NCI-H69 (cell line): ENCODE measurements at places on chromosomes 4 and X.
A peak's percentile ranks its signal among the peaks of the same experiment; 100 is the strongest.

GRCh38 chr4:182174979-182175378 lies 68.2 kb upstream of the TENM3 start:
- DNase-seq, result peak; percentile 52

DNA sequence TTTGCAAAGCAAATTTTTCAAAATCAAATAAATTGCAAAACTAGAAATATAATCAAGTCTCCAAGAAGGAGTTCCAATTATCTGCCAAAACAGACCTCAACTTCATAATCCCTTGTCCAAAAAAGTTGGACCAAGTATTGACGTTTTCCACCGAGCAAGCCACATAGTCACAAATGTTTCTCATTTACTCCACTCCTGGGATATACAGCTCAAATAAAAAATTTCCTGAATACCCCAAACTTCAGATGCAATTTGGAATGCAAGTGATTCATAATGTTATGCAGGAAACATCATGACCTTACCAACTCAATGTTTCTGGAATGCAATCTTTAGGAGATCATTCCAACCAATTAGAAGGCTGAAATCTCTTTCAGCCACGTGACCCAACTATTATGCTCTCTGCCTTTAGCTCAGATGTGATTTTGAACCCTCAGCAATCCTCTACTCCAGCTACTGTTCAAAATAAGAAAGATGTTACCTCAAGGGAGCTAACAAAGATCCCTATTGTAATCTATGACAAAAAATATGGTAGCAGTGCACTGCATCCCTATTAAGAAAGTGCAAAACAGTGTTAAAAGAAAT lies 72.4 kb downstream of the PRDM5 start:
- no peak for DNase-seq

DNA sequence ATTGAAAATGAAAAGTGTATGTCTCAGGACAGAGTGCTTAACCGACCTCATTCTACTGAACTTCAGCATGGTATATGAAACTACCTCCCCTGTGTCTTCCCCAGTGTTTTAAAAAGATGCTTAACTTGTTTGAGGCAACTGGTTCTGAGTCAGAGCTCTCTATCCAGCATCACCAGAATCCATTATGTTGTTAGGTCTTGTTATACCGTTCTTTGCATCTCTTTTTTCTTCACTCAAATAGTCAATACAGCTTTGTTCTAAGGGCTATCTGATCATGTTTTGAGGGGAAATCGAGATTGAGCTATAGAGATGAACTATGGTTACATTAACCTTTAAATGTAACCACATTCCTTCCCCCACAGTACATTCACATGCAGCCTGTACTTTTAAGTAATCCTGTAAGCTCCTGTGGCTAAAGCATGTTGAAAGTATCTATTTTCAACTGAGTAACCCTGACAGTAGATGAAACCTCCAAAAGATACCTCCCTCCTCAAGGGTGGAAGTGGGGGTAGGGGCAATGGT lies 514.4 kb downstream of the RPA4 start:
- DNase-seq, result no peak

GRCh38 chr4:104615496-104615895 lies 120.8 kb upstream of the CXXC4 start:
- DNase-seq, result no peak

DNA sequence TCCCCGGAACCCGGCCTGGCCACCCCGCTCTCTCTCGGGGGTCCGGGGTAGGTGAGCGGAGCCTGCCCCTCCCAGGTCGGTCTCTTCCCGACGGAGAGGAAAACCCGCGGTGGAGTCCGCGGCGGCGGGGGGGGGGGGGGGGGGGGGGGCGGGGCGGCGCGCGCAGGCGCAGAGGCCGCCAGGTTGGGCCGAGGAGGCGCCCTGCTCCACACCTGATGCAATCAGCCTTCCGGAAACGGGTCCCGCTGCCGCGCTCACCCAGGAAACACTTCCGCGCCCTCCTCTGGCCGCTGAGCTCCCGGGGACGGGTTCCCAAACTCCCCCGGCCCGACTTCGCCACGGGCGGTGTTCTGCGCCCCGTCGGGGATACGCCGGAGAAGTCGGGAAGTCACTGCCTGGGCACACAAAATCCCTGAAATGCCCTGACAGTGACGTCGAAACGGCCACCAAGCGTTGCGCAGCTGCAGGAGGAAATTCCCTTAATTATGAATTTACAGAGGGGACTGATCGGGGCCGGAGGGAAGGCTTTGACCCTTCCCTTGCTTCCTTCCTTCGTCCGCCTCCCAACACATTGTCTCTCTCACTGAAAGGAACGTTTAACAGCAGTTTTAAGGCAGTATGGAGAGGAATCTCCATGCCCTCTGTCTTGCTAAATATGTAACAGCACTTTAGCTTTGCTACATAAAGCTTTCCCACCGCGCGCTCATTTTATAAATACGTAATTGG lies 2.1 kb upstream of the APBB2 start:
- DNase-seq, result peak; percentile 90

- no peak for DNase-seq
Observed at GRCh38 chr4:4851081-4851480, 8.4 kb upstream of the MSX1 start.

GRCh38 chr4:4216648-4217047 lies 10.1 kb downstream of the OTOP1 start:
- DNase-seq, result no peak

DNA sequence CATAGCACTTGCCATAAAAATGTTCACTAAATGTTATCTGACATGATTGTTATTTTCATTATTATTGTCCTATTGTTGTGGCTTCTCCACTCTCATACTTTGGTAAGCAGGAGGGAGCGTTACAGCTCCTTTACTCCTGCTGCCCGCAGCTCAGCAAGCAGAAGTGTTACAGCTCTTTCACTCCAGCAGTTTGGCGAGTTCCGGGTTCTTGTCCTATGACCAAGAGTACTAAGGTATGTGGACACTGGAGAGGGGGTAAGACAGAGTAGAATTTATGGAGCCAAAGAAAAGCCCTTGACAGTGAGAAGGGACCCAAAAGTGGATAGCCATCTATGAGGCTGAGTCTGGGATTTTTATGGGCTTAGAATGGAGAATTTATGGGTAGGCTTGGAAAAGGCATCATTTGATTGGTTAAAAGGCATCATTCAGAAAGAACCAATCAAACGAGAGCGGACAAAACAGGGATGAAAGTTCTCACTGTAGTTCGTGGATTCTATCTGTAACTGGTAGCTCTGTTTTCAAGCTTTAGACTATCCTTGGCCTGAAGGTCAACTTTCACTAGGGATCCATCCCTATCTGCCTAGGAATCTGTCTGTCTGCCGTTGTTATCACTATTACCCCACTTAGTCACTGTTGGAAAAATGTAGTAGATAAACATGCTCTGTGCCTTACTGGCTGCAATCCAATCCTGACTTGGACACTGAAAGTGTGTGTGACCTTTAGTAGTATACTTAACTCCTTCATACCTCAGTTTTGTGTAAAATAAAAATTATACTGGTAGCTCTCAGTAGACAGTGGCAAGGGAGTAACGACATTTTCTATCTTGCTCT lies 545.6 kb upstream of the LCORL start:
- no peak for DNase-seq

DNA sequence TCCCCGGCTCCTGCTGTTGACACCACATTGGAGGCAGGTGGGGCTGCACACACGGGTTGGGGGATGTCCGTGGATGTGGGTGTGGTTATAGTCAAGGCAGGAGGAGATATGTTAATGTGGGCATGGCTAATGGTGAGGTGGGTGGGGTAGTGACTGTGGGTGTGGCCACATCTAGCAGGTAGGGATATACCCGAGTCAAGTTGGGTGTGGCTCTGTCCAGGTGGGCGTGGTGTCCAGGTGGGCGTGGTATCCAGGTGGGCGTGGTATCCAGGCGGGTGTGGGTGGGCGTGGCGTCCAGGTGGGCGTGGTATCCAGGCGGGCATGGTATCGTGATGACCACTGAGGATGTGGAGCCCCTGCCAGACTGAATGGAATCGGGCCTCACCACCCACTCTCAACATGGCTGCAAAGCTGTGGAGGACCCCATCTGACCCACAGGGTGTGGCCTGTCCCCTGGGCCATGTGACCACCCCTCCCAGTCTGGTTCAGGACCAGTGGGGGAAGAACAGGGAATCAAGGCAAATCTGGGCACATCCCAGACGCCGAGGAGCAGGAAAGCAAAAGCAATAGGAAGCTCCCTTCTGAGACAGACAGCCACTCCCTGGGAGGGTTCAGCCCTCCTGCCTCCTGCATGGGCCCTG lies 21.0 kb downstream of the MAN2B2 start:
- peak; percentile 9 for DNase-seq

GRCh38 chr4:83757121-83757621 lies 221.3 kb downstream of the GPAT3 start:
- DNase-seq, result no peak

- no peak for DNase-seq
Observed at GRCh38 chr4:88573276-88573980, 18.9 kb upstream of the HERC3 start.

GRCh38 chr4:139266208-139266582 lies 13.8 kb downstream of the MGARP start:
- DNase-seq, result no peak

DNA sequence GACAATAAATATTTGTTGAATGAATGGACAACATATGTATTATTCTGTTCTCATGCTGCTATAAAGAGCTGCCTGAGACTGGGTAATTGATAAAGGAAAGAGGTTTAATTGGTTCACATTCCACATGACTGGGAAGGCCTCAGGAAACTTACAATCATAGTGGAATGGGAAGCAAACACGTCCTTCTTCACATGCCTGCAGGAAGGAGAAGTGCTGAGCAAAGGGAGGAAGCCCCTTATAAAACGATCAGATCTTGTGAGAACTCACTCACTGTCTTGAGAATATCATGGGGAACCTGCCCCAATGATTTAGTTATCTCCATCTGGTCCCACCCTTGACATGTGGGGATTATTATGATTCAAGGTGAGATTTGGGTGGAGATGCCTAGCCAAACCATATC lies 233.9 kb upstream of the AADAT start:
- no peak for DNase-seq

GRCh38 chrX:71998836-71999509 lies 88.3 kb downstream of the NHSL2 start:
- DNase-seq, result peak; percentile 40

- no peak for DNase-seq
Observed at GRCh38 chr4:75904076-75904475, 1.8 kb upstream of the PPEF2 start.

DNA sequence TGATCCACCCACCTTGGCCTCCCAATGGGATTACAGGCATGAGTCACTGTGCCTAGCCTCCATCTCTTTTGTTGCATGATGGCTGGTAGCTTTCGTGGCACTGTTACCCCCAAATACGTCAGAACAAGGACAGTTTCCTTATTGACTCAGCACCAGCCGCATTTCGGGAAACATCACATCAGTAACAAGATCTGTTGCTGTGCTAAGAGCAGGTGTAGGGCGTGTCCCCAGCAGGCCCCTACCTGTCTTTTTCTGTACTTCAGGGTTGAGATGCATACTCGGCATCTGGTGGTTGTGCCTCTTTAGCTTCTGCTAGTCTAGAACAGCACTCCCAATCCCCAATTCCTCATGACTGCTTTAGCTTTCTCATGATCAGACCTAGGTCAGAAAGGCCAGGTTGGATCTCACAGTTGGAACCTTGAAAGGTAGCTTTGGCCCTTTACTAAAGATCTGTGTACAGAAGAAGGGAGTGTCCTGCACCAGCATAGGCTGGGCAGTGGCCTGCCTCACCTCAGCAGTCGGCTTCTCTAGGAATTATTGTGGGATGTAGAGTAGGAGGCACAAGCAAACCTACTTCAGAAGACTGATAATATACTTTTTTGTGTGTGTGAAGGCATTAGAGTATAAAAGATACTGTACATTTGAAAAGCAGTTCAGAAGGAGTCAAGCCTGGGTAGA lies 36.8 kb downstream of the NSD2 start:
- DNase-seq, result no peak

DNA sequence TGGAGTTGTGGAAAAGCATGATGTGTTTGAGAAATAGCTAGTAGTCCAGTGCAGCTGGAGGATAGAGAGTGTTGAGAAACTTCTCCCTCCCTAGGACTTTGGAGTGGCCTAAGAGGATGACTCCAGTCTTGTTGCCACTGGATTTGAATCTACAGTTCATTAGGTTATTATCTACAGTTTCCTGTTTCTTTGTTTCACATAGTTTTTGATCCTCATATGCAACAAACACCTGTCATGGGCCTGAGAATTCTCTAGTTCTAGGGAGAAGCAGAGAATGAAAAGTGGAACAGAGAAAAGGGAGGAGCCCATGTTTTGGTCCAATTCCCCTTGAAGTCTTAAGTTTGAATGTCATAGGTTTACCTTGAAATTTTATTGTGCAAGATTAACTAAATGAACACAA lies 73.6 kb upstream of the TBC1D9 start:
- DNase-seq, result no peak

DNA sequence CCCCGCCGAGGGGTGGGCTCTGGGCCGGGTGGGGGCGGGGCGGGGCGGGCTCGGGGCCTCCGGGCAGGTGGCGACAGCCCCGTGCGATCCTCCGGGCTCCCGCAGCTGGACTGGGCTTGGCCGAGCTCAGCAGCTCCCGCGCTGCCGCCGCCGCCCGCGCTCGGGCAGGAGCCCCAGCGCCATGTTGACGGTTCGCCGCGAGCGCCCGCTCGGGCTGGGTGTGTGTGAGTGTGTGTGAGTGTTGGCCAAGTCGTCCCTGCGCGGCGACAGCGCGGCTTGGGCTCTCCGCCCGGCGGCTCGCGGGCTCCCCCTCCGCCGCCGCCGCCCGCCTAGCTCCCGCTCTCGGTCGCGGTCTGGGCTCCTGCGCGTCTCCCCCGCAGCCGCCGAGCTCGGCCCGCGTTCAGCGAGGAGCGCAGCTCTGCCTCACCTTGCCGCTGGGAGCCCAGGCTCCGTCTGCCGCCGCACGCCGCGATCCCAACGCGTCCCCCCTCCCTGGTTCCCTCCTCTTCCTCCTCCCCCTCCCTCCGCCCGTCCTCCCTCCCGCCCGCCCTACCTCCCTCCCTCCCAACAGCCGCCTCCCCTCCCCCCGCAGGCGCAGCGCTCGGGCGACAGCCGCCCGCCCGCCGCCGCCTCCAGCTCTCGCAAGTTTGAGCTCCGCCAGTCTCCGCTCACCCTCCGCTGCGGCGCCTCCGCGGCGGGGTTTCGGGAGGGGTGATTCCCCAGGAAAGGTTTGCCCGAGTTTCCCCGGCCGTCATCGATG lies at the start of gene BCOR:
BCOR (minus strand) TSS at position 455 of the 760 bp plus-strand sequence. CDS start 20,029 bp downstream, outside the sequence.
- peak; percentile 91 for DNase-seq

DNA sequence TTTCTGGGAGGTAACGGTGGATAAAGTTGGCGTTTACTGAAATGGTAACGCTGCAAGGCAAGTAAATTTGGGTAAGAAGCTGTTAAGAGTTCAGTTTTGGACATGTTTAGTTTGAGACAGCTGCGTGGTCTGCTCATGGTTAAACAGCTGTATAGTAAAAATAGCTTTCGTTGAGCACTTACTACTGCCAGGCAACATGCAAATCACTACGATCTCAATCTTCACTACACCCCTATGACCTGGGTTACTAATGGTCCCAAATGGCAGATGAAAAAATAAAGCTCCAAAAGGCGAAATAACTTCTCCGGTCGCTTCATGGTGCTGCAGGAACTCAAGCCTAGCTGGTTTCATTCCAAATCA lies 22.2 kb downstream of the FABP2 start:
- DNase-seq, result no peak

DNA sequence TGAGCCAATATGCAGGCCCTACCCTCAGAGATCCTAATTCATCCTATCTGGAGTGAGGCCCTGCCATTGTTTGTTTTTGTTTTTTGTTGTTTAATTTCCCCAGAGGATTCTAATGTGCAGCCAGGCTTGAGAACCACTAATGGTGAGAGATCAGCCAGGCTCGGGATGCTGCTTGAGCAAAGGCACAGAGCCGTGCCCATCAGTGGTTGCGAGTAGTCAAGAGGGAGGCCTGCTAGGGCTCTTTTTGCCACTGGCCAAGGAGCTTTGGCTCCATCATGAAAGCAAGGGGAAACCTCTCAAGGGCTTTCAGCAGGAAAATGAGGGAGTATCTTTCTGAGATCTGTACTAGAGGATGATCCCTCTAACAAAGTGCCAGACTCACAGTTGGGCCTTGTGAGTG lies 2.7 kb downstream of the TCEANC start:
- DNase-seq, result no peak
